Germinal center (tissue), 1 donor: ENCODE measurements at places on chromosomes 3 and 15.

GRCh38 chr3:116299646-116300081 lies 145.6 kb downstream of the LSAMP start:
- no peak for DNase-seq

GRCh38 chr3:8822141-8822540 lies 52.7 kb upstream of the OXTR start:
- DNase-seq, result no peak

DNA sequence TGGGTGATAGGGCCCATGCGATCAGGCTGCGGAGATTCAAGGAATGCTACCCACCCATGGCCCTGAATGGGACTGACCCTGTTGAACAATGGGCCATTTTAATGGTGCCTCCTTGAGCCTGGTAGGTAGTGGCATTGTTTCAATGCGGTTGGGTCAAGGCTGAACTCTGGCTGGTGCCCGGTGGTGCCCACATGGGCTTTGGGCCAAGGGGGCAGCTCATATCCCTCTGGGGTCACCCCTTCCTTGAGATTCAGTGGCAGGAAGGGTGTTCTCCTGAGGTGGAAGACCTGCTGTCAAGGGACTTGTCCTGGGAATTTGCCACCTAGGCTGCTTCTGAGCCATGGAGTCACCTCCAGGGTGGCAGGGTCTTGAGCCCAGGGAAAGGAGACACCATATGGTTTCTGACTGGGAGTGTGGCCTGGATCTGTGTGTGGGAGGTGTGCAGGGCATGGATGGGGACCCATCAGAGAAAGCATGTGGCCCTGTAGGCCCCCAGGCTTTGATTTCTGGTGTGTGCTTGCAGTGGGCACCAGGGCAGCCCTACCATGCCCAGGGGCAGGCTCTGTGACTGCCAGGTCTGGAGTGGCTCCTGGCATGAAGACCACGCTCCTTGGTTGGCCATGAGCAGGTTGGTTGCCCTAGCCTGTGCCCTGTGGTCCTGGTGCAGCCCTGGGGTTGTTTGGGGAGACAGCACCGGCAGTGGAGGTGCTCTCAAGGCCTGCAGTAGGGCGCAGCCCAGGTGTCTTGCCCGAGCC lies 199.9 kb downstream of the UBE3A start:
- DNase-seq, result no peak

DNA sequence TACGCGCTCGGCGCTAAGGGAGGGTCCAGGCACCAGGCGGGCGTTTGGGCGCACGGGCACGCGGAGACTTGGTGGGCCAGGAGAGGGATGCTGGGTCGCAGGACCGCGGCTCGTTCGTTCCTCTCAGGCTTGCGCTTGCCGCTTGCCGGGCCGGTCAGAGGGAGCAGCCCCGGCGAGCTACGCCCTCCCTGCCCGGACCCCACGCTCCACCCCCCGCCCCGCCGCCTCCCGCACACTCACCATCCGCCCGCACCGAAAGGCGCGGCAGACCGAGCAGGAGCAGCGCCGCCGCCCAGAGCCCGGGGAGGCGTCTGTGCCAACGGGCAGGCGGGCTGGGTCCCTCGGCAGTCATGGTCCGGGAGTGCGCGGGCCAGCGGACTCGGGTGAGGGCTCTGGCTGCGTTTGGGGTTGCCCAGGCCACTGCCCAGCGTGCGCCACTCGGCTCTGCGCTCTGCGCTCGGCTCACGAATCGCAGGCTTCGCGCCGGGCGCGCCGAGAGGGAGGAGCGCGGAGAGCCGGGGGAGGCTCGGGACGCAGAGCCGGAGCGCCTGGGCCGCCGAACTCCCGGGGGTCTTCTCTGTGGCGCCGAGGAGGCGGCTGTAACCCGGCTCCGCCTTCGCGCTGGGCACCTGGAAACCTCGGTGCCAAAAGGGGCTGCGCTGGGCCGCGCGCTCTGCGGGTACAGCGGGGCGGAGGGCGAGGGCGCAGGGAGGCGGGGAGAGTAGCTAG lies at the start of gene SUSD5:
SUSD5 (minus strand) TSS at position 365 of the 729 bp plus-strand sequence; CDS start at position 352, 13 bp downstream.
- DNase-seq, result peak; percentile 23

- no peak for DNase-seq
Observed at GRCh38 chr3:15645740-15646501, 44.4 kb downstream of the BTD start.

- DNase-seq, result peak; percentile 14
Observed at GRCh38 chr15:55221090-55222011, 24.6 kb upstream of the RSL24D1 start.

- DNase-seq, result no peak
Observed at GRCh38 chr3:139732729-139733128, 55.0 kb upstream of the NMNAT3 start.

DNA sequence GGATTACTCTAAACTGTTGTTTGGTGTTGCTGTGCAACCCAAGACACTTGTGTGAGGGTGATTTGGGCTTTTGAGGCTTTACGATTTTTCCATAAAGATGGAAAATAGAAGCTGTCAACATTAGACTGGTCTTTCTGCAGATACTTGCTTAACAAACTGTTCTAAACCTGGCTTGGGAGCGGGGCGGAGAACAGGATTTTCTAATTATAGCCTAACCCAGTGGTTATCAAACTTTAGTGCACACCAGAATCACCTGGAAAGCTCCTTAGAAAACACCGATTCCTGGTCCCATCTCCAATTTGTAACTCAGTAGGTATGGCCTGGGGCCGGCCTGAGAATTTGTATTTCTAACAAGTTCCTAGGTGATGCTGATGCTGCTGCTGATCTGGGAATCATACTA lies 19.0 kb downstream of the GPR156 start:
- DNase-seq, result no peak

DNA sequence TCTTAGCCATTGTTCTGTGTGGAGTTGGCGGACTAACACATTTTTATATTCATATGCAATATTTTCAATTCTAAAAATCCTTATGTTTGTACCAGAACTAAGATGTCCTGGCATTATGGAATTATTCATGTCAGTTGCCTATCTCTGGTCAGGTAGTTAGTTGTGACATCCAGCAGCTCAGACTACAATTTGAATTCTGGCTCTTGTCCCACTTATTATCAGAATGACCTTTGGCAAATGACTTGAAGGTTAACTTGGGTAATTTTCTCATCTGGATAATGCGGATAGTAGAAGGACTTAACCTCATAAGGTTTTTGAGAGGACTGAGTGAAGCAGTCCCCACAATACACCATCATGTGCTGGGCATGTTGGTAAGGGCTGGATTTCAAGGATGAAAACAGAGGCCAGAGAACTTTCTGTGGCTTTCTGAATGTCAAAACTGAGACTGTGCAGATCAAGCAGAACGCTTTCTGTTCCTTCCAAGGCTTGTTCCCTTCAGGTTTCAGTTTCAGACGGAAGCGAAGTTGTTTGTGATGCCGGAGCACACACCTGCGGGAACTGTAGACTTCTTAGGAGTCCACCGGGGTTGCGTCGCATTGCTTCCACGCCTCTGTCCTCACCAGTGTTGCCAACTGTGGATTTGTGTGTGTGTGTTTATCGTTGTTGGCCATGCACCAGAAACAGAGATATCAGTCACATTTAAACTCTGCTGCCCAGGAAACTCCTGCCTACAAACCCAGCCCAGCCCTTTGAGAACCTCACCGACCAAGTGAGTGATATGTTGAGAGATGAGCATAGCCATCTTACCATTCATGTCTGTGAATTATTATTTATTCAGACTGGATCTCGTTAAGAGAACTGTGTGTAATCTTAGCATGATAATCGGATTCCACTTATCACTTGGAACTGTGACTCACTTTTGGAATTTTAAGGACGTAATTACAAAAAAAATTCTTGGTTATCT lies 76.0 kb downstream of the PTPRG start:
- DNase-seq, result peak; percentile 27

DNA sequence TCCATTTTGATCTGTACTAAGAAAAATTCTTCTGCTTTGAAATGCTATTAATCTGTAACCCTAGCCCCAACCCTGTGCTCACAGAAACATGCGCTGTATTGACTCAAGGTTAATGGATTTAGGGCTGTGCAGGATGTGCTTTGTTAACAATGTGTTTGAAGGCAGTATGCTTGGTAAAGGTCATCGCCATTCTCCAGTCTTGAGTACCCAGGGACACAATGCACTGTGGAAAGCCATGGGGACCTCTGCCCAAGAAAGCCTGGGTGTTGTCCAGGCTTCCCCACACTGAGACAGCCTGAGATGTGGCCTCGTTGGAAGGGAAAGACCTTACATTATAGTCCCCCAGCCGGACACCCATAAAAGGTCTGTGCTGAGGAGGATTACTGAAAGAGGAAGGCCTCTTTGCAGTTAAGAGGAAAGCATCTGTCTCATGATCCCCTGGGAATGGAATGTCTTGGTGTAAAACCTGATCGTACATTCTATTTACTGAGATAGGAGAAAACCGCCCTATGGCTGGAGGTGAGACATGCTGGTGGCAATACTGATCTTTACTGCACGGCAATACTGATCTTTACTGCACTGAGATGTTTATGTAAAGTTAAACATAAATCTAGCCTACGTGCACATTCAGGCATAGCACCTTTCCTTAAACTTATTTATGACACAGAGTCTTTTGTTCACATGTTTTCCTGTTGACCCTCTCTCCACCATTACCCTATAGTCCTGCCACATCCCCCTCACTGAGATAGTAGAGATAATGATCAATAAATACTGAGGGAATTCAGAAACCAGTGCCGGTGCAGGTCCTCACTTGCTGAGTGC lies 6.3 kb downstream of the PIGZ start:
- no peak for DNase-seq

DNA sequence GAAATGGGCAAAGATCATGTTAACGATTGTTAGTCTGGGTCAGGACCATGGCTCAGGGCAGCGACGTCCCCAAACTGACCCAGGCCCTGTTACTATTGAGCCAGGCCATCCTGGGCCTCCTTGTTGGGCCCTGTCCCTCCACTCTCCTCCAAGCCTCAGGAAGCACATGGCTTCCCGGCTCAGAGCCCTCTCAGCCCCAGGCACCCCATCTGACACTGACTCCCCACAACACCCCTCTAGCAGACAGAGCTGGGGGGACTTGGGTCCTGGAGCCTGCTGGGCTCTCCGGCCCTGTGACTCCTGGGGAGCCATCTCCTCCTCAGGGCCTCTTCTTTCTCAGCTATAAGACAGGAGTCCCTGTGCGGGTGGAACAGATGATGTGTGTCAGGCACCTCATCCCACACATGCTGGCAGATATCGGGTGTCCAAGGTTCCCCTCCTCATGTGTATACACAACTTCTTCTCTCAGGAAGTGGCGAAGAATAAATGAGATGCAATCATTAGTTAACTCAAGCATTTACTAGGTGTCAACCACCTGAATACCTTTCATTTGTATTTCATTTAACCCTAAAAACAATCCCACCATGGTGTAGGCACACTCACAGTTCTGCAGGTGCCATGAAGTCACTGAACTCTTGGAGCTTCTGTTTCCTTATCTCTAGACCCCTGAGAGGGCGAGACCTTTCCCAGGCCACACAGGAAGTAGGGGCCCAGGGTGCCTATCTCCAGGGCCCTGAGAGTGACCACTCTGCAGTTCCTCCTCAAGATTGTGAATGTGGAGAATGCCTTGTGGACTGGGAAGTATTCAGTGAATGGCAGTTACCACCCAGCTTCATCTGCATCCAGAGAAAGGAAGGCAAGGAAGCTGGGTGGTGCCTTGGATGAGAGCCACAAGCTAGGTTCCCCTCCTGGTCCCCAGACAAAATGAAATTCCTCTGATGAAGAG lies 282.5 kb upstream of the TLE3 start:
- no peak for DNase-seq

DNA sequence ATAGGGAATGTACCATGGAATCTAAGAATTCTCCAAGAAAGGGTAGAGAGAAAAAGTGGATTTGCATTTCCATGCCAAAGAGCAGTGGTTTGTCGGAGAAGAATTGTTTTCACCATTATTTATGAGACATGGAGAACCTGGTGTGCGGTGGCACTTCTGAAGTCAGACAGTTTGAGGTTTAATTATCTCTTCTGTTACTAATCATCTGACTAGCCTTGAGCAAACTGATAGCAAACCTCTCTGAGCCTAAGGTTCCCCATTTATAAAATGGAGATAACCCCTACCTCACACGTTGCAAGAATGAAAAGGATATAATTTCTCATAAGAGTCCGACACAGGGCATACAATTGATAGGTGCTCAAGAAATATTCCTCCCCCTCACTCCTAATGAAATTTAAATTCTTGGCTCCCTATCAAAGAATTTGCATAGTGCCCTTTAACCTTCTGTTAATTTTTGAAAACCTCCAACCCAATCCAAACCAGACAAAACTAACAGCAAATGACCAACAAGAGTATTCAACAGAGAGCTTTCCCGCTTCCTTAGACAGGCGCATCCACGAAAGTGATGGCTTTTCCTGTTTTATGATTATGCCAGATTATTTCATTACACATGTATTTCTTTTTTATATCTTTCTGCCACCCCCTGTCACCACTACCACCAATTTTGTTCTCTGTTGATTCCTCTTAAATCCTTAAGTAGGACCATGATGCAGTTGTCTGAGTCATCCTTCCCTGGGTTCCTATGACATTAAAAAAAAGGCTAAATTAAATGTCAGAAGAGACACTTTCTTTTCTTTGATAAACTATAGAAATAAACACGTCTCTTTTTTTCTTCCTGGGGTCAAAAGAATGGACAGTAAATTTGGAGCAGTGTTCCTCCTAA lies 28.5 kb downstream of the TMEM212 start:
- DNase-seq, result no peak

DNA sequence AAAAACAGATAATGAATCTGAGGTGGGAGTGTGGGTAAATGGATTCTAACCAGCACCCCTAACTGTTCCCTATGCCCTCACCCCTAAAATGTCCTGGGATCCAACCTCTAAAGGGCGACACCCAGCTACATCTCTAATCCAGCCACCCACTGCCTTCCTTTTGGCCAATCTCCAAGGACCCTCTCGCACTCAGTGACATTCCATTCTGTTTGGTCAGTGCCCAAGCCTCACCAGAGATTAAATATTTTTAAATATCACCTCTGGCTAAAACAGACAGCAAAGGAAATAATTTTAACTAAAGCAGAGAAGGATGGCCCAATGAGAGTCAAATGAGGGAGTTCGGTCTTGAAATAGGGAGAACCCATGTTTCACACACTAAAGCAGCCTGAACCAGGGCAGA lies 19.9 kb upstream of the SCN10A start:
- DNase-seq, result no peak

GRCh38 chr15:80823120-80823519 lies 44.0 kb downstream of the CEMIP start:
- no peak for DNase-seq
